ENCODE measurements at places on chromosomes 3 and 15.

GRCh38 chr3:106268696-106269095 lies 399.9 kb upstream of the CBLB start:
- no peak for DNase-seq

GRCh38 chr15:63372753-63373152 lies 8.9 kb downstream of the CA12 start:
- no peak for DNase-seq

DNA sequence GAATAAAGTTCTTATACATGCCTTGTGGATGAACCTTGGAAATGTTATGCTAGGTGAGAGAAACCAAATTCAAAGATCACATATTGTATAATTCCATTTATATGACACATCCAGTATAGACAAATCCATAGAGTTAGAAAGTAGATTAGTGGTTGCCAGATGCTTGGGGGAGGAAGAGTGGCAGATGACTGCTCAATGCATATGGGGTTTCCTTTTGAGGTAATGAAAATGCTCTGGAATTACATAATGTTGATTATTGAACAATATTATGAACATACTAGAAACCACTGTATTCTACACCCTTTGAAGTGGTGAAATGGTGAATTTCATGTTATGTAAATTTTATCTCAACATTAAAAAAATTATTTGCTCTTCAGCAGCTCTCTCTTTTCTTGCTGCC lies 100.8 kb downstream of the DHX36 start:
- no peak for DNase-seq

DNA sequence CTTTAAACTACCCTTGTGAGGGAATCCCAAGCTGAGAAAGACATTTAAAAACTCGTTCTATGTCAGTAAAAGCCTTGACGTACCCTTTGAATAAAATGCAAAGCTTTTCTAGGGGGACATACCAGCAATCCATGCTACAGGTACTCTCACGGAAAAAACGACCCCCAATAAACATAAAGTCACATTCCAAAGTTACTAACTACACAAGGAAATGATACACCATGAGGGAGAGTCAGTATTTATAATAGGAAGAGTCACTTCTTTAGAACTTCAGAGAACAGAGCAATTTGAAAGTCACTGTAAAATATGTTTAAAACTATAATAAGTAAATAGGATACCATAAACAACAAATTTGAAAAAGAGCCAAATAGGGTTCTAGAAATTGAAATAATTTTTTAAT lies 63.2 kb downstream of the CFAP20DC start:
- no peak for DNase-seq

DNA sequence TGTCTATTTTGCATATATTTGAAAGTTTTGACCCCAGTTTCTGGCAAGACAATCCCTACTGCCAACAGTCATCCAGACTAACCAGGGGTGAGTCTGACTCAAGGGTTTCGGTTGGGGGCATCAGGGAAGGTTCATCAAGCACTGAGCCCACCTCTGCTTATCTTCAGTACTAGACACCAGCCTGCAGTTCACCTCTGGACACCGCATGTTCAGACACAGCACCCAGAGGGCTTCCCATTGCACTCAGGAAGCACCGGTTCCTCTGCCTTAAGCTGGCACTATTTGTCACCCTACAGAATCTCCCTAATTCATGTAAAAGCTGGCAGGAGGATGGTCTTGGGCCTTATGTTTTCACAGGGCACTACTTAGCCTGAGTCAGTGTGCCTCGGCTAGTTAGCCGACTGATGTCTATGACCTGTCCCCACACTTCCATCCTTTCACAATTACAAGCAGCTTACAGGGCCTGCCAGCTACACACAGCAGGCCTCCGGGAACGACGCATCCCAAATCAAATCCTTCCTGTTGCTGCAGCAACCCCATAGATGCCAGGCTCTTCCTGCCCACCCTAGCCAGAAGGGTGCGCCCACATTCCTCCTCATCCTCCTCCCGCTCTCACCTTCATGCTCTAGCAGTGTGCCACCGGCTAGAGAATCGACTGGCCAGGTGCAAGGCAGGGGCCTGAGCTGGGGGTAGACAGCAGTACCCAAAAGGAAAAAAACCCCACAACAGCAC lies 52.5 kb downstream of the SH3BP5 start:
- no peak for DNase-seq

DNA sequence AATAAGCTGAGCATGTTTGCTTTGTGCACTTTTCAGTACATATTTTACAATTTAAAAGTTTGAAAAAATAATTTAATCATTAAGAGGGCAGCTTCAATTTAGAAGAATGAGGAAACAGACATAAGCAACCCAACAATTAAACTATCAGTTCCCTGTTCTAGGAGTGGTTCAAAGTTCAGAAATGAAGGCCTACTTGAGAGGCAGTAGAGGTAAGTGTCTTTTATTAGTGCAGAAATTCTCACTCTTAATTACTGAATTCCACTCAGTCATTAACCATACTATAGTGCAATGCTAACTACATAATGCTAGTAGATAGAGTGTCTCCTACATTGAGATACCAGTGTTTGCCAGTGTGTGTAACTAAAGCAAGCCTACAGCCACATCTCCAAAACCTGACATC lies 73.1 kb downstream of the TNIK start:
- no peak for DNase-seq

DNA sequence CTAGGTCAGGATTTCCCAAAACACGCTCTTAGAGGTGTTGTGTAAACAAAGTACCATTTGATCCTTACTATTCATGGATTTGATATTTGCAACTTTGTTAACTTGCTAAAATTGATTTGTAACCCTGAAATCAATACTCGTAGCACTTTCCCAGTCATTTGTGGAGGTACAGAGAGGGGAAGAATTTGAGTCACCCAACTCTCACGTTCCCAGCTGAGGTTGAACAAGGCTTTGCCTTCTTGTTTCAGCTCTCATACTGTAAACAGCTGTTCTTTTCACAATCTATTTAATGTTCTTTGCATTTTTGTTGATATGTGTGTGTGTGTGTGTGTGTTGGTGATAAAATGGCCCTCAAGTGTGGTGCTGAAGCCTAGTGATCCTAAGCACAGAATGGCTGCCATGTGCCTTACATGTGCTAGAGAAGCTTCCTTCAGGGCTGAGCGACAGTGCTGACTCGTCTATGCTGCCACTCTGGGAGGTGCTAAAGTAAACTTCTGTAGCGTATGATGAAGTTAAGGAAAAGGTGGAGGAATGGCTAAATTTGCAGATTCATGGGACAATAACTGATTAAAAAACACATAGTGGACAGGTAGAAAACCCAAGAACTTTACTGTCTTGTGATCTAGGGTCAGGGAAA lies 173.2 kb downstream of the APBA2 start:
- DNase-seq, result no peak

DNA sequence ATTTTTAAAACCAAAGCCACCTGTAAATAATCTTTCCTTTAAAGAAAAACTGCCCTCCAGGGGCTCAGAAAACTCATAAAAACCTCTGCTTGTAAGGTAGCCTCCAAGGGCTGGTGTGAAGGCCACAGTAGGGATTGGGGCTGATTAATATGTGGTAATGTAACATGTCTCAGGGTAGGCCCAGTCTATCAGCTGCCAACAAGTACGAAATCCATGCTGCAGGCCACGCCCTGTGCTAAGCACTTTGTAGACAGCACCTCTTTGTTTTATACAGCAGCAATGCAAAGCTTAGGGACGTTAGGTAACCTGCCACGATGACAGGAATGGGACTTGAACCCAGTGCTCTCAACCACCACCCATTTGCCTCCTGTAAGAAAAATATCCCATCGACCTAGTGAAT lies 65.6 kb upstream of the PRICKLE2 start:
- no peak for DNase-seq

- DNase-seq, result no peak
Observed at GRCh38 chr15:29542994-29543393, 273.4 kb upstream of the NSMCE3 start.

GRCh38 chr3:105832644-105833043 lies 36.2 kb downstream of the CBLB start:
- no peak for DNase-seq

DNA sequence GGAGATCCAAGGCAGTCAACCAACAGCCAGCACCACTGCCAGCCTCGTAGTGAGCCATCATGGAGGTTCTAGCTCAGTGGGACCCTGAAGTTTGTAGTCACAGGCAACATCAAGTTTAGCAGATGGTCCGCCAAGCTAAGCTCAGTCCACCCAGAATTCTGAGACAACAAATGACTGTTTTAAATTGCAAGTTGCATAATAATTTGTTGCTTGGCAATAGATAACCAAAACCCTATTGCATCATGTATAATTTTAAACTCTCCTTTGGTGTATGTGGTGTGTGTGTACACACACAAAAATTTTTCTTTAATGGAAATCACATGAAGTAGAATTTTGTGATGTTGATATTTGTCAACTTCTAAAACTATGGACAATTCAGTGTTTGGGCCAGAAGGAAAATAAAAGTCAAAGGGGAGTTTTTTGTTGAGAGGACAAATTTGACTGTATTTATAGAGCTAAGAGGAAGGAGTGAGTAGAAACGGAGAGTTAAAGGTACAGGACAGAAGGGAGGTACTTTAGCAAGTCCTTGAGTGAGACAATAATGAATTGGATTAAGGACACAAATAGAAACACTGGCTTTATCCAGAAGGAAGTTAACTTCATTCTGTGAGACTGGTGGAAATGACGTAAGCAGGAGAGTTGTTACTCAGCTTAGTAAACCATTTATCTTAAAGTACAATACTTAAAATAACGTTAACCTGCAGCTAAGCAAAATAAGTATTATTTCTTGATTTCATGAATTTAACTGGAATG lies 83.6 kb downstream of the NCEH1 start:
- DNase-seq, result no peak

DNA sequence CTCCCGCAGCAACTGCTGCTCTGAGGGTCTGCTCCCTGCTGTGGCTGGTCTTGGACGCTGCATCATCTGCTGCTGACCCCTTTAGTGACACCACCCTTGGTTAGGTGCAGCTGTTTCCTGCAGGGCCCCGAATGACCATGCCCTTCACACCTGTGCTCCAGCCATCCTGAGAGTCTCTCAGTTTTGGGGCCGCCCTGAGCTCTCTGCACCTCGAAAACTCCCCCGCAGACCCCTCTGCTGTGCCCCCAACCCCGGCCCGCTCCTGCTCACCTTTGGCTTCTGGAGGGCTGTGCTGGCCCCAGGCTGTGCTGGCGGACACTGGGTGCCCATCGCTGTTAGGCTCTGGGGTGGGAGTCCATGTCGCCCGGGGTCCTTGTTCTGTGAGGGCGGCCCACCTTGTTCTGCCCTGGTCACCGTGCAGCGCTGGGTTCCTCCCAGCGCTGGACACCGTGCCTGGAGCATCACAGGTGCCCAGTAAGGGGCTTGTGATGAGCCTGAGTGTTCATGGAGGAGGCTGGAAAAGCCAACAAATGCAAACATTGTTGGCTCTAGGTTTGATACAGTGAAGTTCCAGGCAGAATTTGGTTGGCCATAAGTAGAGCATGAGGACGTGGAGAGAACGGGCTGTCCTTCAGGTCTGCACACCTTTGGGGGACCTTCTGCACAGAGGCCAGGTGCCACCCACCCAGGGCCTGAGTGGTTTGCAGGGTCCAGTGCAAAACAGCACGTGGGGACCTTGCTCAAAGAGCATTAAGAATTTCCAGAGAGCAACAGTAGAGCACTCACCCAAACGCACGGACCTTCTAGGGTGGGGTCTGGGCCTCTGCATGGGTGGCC lies 12.3 kb downstream of the ABTB1 start:
- DNase-seq, result no peak

DNA sequence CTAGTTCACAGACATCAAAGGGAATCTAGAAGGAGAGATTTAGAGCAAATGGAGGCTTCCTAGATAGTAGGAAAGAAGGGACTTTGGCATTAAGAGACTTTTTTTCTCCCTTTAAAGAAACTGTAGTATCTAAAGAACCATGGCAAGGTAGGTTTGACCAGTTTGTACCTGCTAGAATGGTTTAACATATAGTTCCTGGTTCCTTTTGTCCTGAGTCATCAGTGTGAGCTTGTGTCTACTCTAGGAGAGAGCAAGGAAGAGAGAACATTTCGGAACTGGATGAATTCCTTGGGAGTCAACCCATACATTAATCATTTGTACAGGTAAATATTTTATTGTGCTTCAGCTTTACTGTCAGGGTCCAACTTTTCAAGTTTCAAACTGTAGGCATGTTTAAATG lies 29.6 kb upstream of the TRPC1 start:
- no peak for DNase-seq

- DNase-seq, result no peak
Observed at GRCh38 chr15:95304947-95305400, 1025.5 kb upstream of the NR2F2 start.

DNA sequence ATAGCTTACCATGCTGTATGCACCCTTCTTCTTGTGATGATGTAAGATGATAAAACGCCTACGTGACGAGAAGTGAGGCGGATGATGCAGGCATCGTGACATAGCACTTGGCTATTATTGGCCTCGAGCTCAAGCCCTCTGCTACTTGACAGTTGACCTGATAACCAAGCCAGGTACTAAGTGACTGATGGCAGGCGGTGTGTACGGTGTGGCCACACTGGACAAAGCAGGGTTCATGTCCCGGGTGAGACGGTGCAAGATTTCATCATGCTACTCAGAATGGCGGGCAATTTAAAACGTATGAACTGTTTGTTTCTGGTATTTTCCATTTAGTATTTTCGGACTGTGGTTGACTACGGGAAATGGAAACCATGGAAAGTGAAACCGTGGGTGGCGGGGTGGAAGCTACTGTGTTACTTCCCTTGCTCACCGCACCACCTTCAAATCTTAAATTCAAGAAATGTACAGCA lies 57.7 kb downstream of the SLC12A8 start:
- DNase-seq, result no peak

- DNase-seq, result no peak
Observed at GRCh38 chr3:18079739-18080138, 337.3 kb upstream of the TBC1D5 start.

- no peak for DNase-seq
Observed at GRCh38 chr3:16295298-16295890, 30.4 kb downstream of the OXNAD1 start.

GRCh38 chr3:38958026-38958720 lies 93.6 kb downstream of the SCN11A start:
- DNase-seq, result no peak

DNA sequence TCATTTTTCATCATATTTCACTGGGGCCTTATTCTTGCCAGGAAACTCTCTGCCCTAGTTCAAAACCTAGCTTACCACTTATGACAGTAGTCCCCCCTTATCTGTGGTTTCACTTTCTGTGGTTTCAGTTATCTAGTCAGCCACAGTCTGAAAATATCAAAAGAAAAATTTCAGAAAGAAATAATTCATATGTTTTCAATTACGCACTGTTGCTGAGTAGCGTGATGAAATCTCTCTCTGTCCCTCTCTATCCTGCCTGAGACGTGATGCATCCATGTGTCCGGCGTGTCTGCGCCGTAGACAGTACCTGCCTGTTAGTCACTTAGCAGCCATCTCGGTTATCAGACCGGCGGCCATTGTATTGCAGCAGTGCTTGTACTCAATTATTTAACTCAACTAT lies 369.9 kb upstream of the MCTP2 start:
- no peak for DNase-seq

GRCh38 chr3:164460851-164461250 lies 617.4 kb downstream of the SI start:
- no peak for DNase-seq
